Globus pallidus (tissue), 1 donor: ENCODE measurements at places on chromosomes 12 and 14.

- DNase-seq = no peak
These were observed 71.3 kb downstream of the DERA start for GRCh38 chr12:15982471-15982870.

GRCh38 chr14:71362282-71362681 is 455.0 kb downstream of the PCNX1 start:
- no peak for DNase-seq

DNA sequence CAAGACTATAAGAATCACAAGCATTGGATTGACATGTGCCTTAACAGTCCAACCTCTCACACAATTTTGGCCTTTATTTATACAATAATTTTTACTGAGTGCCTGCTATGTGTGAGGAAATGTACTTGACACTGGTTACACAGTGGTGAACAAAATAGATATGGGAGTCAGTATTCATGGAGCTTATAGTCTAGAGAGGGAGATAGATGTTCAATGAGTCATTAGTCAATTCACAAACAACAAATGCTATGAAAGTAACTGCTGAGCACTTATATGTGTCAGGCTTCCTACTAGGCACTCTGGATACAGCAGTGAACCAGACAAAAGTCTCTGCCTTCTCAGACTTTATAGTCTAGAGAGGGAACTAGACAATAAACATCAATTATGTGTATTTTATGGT is 3.7 kb downstream of the CFAP54 start:
- no peak for DNase-seq

DNA sequence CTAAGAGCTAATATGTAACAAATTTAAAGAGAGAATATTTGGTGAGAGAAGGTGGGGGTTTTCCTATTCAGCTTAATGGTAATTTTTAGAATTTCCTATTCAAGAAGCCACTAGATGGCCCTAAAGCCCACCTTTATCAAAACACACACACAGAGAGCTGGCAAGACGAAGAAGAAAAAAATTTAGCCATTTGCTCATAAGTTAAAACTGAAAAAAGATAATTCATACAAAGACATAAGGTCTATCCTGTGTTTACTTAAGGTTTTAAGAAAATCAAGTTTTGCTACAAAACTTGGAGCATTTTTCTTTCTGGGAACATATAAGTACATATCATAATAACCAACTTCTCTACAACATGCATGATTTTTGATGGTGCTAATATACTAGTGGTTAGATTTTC is 46.8 kb upstream of the PCED1B start:
- peak; percentile 30 for DNase-seq

DNA sequence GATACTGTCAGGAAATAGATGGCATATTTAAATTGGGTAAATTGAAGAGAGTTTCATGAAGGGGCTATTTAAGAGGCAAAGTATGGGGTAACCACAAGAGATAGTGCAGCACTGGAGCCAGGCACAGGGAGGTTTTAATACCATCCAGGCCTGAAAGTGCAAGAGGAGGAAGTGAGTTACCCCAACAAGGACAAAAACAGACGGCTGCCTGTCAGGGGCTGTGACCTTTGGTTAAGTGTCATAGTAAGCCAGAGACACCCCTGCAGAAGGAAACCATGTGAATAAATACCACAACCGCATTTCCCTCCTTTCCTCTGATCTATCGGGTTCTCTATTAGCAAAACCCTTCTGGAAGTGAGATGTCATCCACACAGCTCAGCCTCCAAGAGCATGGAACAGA is 122.0 kb upstream of the DHRS4 start:
- DNase-seq = peak; percentile 32

GRCh38 chr12:124543590-124544310 is 23.7 kb downstream of the NCOR2 start:
- no peak for DNase-seq

- DNase-seq = peak; percentile 29
These were observed 316.4 kb downstream of the NOVA1 start for GRCh38 chr14:26281280-26281998.

GRCh38 chr14:95424529-95424928 is 91.9 kb downstream of the SYNE3 start:
- DNase-seq = no peak
